ENCODE measurements at places on chromosomes 6 and 20. TPM values are rescaled to one million over a fixed set of nuclear protein-coding genes. Genes with fewer than 3 reads are reported as not detected.

Gene CYP21A2
- 8.2 TPM for polyA plus RNA-seq

Gene IL22RA2
- not detected for polyA plus RNA-seq

Gene TUBB2B
- 46.1 TPM for polyA plus RNA-seq

Gene MYH7B
- 3.7 TPM for polyA plus RNA-seq

Gene BTNL2
- polyA plus RNA-seq = not detected

Gene HLA-DMB
- 45.5 TPM for polyA plus RNA-seq

Gene MRPS18A
- polyA plus RNA-seq = 103 TPM

Gene BTN1A1
- not detected for polyA plus RNA-seq

Gene XKR7
- not detected for polyA plus RNA-seq

Gene ACTL10
- polyA plus RNA-seq = 1.7 TPM

Gene IP6K3
- 4.0 TPM for polyA plus RNA-seq

Gene TMEM244
- not detected for polyA plus RNA-seq

Gene MAFB
- polyA plus RNA-seq = 10.4 TPM

Gene ANGPT4
- polyA plus RNA-seq = 0.24 TPM

Gene ZBTB46
- 4.5 TPM for polyA plus RNA-seq

Gene FAXC
- polyA plus RNA-seq = 3.3 TPM

Gene SCAND1
- 184 TPM for polyA plus RNA-seq

Gene NEURL2
- polyA plus RNA-seq = 37.3 TPM

Gene SPATA25
- polyA plus RNA-seq = 6.7 TPM

- DNase-seq = no peak
Observed at GRCh38 chr20:10519361-10520046, 84.4 kb downstream of the SLX4IP start.

GRCh38 chr20:23667666-23668065 lies 21.2 kb downstream of the CST4 start:
- DNase-seq = no peak

GRCh38 chr6:2454180-2454579 lies 208.8 kb upstream of the GMDS start:
- DNase-seq = no peak

GRCh38 chr6:132712366-132712765 lies 1.5 kb downstream of the VNN1 start:
- no peak for DNase-seq

DNA sequence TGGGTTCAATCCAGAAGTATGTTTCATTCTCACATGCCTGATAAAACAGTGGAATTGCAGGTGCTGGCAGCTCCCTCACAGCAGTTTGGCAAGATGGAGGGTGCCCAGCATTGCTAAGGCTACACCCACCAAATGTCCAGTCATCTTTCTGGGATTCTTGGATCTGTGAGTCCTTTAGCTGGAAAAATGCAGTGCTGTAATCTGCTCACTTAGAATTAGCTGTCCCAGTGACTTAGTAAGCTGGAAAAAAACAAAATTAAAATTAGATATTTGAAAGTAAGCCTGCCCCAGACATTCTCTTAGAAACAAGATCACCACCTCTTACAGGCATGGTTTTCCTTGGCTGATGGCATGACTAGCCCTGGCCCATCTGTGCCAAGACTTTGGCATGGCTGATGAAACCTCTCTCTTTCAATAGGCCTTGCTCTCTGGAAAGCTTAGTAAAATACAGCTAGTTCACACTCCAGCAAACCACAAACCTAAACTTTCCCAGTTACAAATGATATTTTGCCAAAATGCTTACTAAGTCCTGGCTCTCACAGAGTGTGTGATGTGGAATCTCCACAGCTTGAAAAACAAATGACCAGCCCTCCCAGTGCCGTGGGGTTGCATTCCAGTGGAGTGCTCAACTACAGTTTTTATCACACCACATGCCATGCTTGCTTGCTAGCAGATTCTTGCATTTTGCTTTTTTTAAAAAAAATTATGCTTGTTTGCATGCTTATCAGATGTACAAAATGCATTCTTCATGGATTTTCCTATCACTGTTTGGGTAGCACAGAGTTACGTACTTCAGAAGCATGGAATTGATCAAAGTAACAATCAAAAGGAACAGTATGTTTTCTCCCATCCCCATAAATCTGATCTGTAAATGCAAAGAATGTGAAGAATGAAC lies 261.5 kb downstream of the EYA4 start:
- DNase-seq = peak; percentile 61

GRCh38 chr6:57183336-57183735 lies 11.2 kb downstream of the BAG2 start:
- no peak for DNase-seq

DNA sequence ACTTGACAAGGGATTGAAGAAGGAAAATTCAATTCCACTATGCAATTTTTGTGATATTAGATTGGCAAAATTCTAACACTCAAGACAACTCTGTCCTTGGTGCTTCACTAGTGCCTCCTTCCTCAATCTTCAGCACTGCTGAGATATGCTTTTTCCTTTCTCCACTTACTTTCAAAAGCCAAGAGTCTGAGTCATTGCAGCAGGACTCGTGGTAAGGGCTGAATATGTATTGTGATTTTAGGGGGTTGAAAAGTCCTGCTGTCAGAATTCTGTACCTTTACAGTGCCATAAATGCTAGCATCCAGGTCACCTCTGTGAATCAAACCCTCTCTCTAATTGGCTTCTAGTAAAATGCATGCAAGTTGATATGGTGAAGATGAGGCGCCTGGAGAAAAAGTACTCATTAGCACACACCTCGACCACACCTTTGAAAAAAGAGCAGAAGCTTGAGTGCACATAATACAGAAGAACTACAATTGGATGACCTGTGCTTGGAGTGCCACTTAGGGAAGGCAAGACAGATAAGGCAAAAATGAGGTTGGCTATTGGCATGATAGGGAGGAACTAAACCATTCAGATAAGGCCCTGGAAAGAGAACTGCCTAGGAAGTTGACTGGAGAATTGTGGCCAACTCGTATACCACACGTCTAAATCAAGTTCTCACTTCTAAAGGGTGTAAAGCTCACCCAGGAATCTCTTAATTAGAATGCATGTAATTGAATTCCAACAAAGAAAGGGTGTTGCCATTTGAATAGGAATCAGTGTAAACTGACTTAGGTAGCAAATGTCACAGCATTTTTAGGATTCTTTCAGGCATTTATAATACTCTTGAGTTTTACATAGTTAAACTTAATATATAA lies 43.6 kb upstream of the FAM83B start:
- no peak for DNase-seq

DNA sequence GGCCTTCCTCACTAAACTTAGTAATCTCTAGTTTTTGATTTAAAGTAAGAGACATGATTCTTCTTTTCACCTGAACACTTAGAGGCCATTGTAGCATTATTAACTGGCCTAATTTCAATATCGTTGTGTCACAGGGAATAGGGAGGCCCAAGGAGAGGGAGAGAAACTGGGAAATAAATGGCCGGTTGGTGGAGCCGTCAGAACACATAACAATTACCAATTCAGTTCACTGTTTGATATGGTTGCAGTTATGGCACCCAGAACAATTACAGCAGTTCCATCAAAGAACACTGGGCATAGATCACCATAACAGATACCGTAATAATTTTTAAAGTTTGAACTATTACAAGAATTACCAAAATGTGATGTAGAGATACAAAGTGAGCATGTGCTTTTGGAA lies 9.1 kb upstream of the GLYATL3 start:
- no peak for DNase-seq

DNA sequence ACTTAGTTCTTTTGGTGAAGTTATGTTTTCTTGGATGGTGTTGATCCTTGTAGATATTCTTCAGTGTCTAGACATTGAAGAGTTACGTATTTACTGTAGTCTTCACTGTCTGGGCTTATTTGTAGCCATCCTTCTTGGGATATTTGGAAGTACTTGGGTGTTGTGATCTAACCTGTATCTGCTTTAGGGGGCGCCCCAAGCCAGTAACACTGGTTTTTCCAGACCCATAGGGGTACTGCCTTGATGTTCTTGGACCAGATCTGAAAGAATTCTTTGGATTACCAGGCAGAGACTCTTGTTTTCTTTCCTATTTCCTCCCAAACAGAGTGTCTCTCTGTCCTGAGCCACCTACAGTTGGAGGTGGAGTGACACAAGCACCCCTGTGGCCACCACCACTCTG lies 309.1 kb upstream of the IMPG1 start:
- DNase-seq = no peak

- DNase-seq = no peak
Observed at GRCh38 chr6:150027806-150028565, 2.7 kb upstream of the RAET1L start.

GRCh38 chr20:1005452-1006027 lies 3.4 kb upstream of the RSPO4 start:
- peak; percentile 60 for DNase-seq

GRCh38 chr20:25629816-25630499 lies 6.1 kb upstream of the NANP start:
- DNase-seq = no peak

DNA sequence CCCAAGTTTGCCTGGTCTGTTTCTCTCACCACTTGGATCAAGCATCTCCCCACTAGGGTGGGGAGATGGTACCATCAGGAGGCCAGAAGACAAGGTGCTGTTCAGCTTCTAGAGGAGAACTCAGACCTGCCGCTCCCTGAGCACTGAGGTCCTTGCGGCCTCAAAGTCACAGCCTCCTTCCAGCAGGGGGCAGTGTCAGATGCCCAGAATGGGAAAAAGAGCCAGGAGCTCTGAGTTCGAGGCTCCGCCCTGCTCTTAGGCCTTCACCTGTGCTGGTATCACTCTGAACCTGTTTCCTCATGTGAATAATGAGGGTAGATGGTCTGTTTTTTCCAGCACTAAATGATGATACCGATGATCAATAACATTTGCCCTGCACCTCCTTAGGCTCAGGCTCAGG lies 68.7 kb downstream of the TOX2 start:
- no peak for DNase-seq

GRCh38 chr6:108452711-108453195 lies 108.0 kb upstream of the FOXO3 start:
- DNase-seq = no peak

DNA sequence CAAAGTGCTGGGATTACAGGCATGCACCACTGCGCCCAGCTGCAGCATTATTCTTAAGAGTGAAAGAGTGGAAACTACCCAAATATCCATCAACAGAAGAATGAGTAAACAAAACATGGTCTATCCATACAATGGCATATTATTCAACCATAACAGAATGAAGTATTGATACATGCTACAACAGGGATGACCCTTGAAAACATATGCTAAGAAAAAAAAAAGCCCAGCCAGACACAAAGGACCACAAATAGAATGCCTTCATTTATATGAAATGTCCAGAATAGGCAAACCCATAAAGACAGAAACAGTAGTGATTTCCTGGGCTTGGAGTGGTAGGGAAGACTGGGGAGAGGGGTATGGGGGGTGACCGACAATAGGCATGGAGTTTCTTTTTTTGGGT lies 7.1 kb downstream of the TUBB2B start:
- no peak for DNase-seq

DNA sequence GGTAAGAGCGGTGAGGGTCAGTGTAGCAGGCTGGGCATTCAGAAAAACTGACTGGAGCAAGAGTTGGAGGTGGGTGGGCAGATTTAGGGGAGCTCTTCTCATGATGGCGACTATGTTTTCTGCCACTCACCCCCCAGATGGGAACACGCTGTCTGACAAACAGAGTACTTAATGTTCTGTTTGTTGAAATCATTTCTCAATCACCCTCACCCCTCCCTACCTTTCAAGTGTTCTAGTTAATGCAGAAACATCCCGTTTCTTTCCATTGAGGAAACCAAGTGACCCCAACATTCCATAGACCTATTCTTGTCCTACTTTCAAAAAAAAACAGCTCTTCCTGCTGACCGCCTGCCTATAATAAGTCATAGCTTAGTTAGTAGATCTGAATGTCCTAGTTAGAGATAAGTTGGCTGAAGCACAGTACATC lies 132.5 kb upstream of the NEDD9 start:
- no peak for DNase-seq

DNA sequence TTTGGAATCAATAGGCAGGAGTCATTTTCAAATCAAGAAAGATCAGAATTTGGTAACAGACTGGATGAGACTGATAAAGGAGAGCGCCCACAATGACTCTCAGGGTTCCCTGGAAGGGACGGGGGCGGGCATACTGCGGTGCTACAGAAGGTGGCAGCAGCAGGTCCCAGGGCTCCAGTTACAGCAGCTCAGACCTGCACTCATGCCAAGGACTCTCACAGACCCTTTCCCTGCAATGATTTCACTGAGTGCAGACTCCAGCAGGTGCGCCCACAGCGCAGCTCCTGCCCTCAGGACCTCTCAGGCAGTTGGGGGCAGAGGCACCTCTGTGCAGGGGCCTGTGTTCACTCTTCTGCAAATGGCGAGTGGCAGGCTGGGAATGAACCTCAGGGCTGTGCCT lies 359.8 kb downstream of the ZFAND3 start:
- no peak for DNase-seq

DNA sequence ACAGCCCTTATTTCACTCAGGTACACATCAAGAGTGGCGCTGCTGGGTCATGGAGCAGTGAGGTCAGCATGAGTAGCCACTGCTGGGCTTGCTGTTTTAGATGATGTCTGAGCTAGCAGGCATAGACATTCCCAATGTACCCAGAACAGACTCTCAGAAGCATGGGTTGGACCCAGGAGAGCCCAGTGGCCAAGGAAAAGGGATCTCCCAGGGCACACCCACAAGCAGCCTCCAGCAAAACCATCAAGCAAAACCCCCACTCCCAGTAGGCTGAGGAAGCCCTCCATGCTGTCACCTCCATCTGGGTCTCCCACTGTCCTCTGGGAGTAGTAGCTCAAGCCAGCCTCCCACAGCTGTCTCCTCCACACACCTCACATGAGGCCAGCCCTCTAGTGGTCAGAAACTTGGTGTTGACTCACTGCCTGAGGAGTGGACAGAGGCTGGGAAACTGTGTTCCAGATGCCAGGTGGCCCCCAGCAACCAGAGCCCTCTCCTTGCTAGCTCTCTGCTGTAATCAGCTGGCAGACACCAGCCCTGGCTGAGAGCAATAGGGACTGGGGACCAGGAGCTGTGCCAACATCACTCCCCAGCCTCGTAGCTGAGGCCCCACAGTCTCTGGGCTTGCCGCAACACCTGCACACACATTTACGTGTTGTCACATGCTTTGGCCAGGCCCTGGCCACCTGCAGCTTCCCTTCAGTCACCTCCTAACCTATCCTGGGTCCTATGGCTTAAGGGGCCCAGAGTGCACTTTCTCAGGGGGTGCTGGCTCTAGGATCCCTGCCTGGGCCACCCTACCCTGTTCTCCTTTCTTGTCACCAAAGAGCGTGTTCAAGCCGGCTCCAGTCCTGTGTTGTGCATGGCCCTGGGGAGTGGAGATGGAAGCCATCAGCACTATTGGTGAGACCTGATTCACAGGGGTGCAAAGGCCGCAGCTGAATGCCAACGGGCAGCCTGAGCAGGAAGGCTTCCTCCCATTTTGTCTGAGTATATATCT lies 1.9 kb upstream of the AP5S1 start:
- peak; percentile 83 for DNase-seq

All from kidney (tissue), 22 donors.